Hepatic stellate cell (primary cell): ENCODE measurements at places on chromosomes 6 and 20.

DNA sequence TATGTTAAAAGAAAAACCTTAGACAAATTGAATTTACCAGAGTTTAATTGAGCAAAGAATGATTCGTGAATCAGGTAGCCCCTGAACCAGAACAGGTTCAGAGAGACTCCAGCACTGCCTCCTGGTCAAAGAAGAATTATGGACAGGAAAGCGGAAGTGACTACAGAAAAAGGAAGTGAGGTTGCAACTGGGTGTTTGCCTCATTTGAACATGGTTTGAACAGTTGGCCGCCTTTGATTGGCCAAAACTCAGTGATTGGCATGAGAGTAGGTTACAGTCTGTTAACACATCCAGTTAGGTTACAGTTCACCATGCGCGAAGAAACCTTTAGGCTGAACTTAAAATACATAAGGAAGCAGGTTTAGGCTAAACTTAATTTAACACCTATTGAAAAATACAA lies 248.8 kb downstream of the TFAP2A start:
- DNase-seq = no peak

- DNase-seq = no peak
Measured at GRCh38 chr20:24911461-24911860, 37.6 kb upstream of the CST7 start.

GRCh38 chr6:6260196-6260722 lies 60.2 kb downstream of the F13A1 start:
- no peak for DNase-seq

GRCh38 chr6:82893889-82894652 lies 171.6 kb downstream of the UBE3D start:
- no peak for DNase-seq

DNA sequence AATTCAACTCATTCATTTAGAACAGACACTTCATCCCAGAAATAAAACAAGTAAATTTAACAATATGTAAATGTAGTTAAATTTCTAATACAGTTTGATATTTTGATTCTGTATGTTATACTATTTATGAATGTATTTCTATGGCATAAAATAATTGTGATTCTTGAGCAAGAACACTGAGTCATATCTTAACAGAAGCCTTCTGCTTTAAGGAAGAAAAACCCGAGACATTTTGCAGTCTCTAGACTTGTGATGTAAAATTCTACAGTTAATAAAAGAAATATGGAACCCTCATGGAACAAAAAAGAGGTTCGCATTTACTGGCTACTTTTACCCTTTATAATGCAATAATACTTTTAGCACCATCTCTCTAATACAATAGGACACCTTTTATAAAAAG lies 47.9 kb upstream of the SCML4 start:
- no peak for DNase-seq
